Caco-2 (cell line): ENCODE measurements at places on chromosomes 11 and 22. TPM values are rescaled to one million over a fixed set of nuclear protein-coding genes. Genes with fewer than 3 reads are reported as not detected.

- no peaks in the 10 kb centered on the region for H3K4me1 ChIP-seq
- no peak overlapping the region for H3K4me3 ChIP-seq
- no peaks in the 10 kb centered on the region; the same call in 1 of the 2 replicates for H3K27me3 ChIP-seq
- no peak for DNase-seq
- no peak overlapping the region for H3K27ac ChIP-seq
Observed at GRCh38 chr11:33844236-33844635, 47.6 kb downstream of the LMO2 start.

GRCh38 chr11:14551380-14551779 is 31.2 kb upstream of the PSMA1 start:
- no peak overlapping the region for H3K27ac ChIP-seq
- H3K4me1 ChIP-seq = no peaks in the 10 kb centered on the region
- H3K27me3 ChIP-seq = no peaks in the 10 kb centered on the region
- H3K4me3 ChIP-seq = no peak overlapping the region

The FOSL1 gene
- 2.7 and 3.9 TPM in 2 replicates for total RNA-seq

The AAMDC gene
- 87.7 and 89.7 TPM in 2 replicates for total RNA-seq

The DERL3 gene
- 4.4 and 5.4 TPM in 2 replicates for total RNA-seq

The PANX2 gene
- 2.2 and 2.6 TPM in 2 replicates for total RNA-seq

The SNX15 gene
- 35.5 and 35.8 TPM in 2 replicates for total RNA-seq

The C11orf65 gene
- 0.86 and 1.0 TPM in 2 replicates for total RNA-seq

DNA sequence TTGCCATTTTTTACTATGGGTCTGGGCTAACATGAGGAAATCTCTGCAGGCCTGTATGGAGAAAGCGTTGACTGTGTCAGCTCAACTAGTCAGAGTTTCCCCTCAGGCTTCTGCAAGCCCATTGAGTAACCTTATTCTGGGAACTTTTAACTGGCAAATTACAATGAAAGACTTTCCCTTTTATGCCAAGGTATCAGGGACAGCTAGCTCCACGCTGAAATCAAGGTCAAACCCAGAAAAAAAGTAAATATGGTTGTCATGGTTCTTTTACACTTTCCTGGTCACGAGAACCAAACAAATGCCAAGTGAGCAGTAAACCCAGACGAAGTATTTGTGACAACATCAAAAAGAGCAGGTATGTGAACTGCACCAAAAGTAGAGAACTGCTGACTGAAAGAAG is 13.8 kb downstream of the OSBP start:
- H3K36me3 ChIP-seq = peaks cover 4% of the 10 kb centered on the region
- no peak for DNase-seq
- no peaks in the 10 kb centered on the region for H3K4me1 ChIP-seq
- no peaks in the 10 kb centered on the region for H3K27me3 ChIP-seq
- no peak overlapping the region for H3K27ac ChIP-seq

The BAD gene
- total RNA-seq = 50.5 and 51.6 TPM in 2 replicates

GRCh38 chr11:60844045-60844869 is 2.3 kb downstream of the CCDC86 start:
- H3K27me3 ChIP-seq = no peaks in the 10 kb centered on the region
- peak overlapping the region; percentile 94 for H3K4me3 ChIP-seq
- no peak for DNase-seq
- H3K4me1 ChIP-seq = peaks cover 16% of the 10 kb centered on the region
- peak overlapping the region; percentile 71 for H3K27ac ChIP-seq
- no peaks in the 10 kb centered on the region; the same call in none of the 2 replicates for H3K36me3 ChIP-seq

DNA sequence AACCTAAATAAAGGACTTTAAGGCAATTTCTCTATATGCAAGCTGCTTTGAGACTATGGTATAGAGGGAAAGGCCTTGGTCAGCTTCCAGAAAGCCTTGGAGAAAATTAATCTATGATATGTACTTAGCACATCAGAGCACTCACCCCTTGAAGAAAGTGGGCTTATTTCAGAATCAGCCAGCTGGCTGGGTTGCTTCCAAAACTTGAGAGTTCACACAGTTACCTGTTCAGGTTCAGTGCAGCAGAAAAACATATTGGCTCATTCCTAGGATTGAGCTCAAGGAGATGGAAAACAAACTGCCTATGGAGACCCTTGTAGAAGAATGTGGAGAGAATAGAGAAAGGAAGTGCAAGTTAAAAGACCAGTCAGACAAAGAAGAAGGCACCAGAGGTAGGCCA is 22.7 kb downstream of the CCDC81 start:
- no peaks in the 10 kb centered on the region for H3K27me3 ChIP-seq
- H3K4me1 ChIP-seq = no peaks in the 10 kb centered on the region
- no peak overlapping the region for H3K27ac ChIP-seq
- no peak for DNase-seq
- H3K4me3 ChIP-seq = no peak overlapping the region

DNA sequence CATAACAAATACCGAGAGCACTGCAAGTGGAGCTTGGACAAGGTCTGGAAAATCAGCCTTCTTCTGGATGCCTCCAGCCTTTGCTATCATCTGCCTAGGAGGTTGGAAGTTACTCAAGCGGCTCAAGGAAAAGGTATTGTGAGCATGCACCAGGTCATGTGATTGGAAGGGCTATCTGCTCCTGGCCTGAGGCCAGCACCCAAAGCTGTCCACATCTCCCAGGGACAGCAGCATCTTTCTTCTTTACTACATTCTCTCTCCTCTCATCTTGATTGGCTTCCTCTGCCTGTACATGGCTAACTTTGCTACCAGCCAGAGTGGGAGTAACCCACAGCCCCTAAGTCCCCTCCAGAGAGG is 44.2 kb upstream of the AMPD3 start:
- no peaks in the 10 kb centered on the region for H3K36me3 ChIP-seq
- peaks cover 10% of the 10 kb centered on the region for H3K4me1 ChIP-seq
- no peaks in the 10 kb centered on the region for H3K27me3 ChIP-seq
- no peak overlapping the region for H3K4me3 ChIP-seq
- DNase-seq = no peak
- no peak overlapping the region for H3K27ac ChIP-seq

The RFPL3 gene
- total RNA-seq = not detected in 2 replicates

DNA sequence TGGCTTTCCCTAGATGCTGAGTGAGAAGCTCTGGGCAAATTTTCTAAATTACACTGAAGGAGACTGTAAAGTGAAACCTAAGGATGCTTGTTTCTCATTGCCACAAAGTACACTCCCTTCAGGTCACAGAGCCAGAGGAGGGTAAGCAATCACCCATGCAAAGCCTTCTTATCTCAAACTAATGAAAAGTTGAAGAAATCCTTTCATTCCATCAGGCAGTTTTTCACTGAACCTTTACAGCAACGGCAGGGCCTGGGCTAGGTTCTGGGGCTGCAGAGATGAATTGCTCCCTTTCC is 106.2 kb downstream of the RASSF10 start:
- DNase-seq = no peak
- H3K4me1 ChIP-seq = peaks cover 5% of the 10 kb centered on the region; the same call in 1 of the 2 replicates
- peak overlapping the region; percentile 11 for H3K27ac ChIP-seq
- H3K4me3 ChIP-seq = no peak overlapping the region
- no peaks in the 10 kb centered on the region for H3K36me3 ChIP-seq

DNA sequence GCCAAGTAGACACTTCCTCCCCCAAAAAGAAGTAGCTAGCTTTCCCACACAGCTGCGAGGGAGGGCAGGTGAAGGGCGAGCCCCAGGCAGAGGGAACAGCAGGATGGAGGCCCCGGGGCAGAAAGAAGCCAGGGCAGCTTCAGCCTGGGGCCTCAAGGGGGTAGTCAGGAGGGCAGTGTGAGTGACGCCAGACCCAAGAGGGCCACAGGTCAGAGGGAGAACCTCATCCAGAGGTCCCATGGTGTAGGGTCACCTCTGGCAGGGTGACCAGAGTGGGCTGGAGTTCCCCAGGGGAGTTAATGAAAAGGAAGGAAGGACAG is 9.2 kb downstream of the PRR5 start:
- no peak overlapping the region for H3K4me3 ChIP-seq
- H3K27ac ChIP-seq = peak overlapping the region; percentile 83
- peaks cover 31% of the 10 kb centered on the region for H3K4me1 ChIP-seq
- DNase-seq = no peak

GRCh38 chr11:131796541-131796940 is 426.1 kb downstream of the NTM start:
- DNase-seq = no peak
- H3K27ac ChIP-seq = no peak overlapping the region
- no peaks in the 10 kb centered on the region for H3K4me1 ChIP-seq
- no peaks in the 10 kb centered on the region for H3K36me3 ChIP-seq
- H3K27me3 ChIP-seq = no peaks in the 10 kb centered on the region
- H3K4me3 ChIP-seq = no peak overlapping the region

The MRGPRE gene
- total RNA-seq = not detected in 2 replicates

GRCh38 chr11:118156531-118157185 is 4.0 kb upstream of the SCN4B start:
- H3K27me3 ChIP-seq = peaks cover 2% of the 10 kb centered on the region
- no peak for DNase-seq
- no peak overlapping the region for H3K4me3 ChIP-seq

The TRIM66 gene
- 18.4 and 21.1 TPM in 2 replicates for total RNA-seq

- no peak for DNase-seq
- H3K27ac ChIP-seq = no peak overlapping the region
- no peak overlapping the region for H3K4me3 ChIP-seq
- H3K27me3 ChIP-seq = no peaks in the 10 kb centered on the region
- H3K36me3 ChIP-seq = no peaks in the 10 kb centered on the region
Observed at GRCh38 chr11:86183694-86184093, 60.9 kb upstream of the EED start.

The NLRP6 gene
- not detected in 2 replicates for total RNA-seq

GRCh38 chr11:16052750-16053149 is 303.6 kb downstream of the SOX6 start:
- no peak for DNase-seq
- no peak overlapping the region for H3K27ac ChIP-seq
- no peaks in the 10 kb centered on the region for H3K4me1 ChIP-seq
- no peaks in the 10 kb centered on the region; the same call in 1 of the 2 replicates for H3K36me3 ChIP-seq
- H3K4me3 ChIP-seq = no peak overlapping the region

- no peak for DNase-seq
Observed at GRCh38 chr11:47723041-47723440, 7.9 kb upstream of the AGBL2 start.

The ZNF70 gene
- total RNA-seq = 5.4 and 5.8 TPM in 2 replicates

DNA sequence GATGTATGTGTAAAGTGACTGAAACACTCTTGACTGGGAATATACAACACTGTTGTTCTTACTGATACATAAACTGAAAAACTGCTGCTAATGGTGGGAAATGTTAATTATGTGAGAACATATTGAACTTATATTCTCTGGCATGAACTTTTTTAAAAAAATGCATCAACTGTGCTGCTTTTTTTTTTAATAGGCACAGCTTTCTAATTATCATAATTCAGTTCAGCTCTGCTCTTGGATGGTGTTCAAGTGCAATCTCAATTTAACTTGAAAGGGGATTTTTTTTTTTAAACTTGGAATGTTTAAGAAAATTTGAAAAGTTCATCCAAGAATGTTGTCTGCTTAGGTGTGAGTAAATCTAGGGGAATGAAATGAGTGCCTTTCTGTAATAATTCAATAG is 5.2 kb downstream of the TEAD1 start:
- no peak overlapping the region for H3K27ac ChIP-seq
- H3K4me1 ChIP-seq = peaks cover 56% of the 10 kb centered on the region
- DNase-seq = no peak

The CFAP300 gene
- 2.2 and 3.9 TPM in 2 replicates for total RNA-seq

GRCh38 chr22:43583501-43583900 is 171.7 kb downstream of the MPPED1 start:
- no peak overlapping the region for H3K27ac ChIP-seq
- no peak overlapping the region for H3K4me3 ChIP-seq
- no peaks in the 10 kb centered on the region for H3K27me3 ChIP-seq
- no peak for DNase-seq

GRCh38 chr22:45690008-45690407 is 18.4 kb downstream of the ATXN10 start:
- no peaks in the 10 kb centered on the region for H3K27me3 ChIP-seq
- peaks cover 2% of the 10 kb centered on the region; the same call in 1 of the 2 replicates for H3K36me3 ChIP-seq
- no peak overlapping the region for H3K4me3 ChIP-seq
- H3K4me1 ChIP-seq = peaks cover 20% of the 10 kb centered on the region
- peak overlapping the region; percentile 60 for H3K27ac ChIP-seq

GRCh38 chr22:39470451-39471291 is 13.9 kb downstream of the MGAT3 start:
- H3K36me3 ChIP-seq = no peaks in the 10 kb centered on the region
- H3K27ac ChIP-seq = peak overlapping the region; percentile 98
- H3K4me1 ChIP-seq = peaks cover 74% of the 10 kb centered on the region

DNA sequence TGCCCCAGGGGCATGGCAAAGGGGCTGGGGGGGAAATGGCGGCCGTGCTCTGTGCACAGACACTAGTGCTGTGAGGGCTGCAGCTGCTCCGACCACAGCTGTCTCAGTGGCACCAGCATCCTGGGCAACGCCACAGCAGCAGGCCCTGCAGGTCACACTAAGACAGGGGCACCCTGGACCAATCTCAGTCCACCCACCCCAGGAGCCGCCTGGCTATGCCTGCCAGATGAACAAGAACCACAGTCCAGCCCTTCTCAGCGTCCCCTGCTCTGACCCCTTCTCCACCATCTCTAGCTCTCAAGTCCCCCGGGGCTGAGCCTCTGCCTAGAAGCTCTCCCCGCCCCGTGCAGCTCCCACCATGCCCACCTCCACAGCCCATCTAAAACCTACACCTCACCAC is 16.5 kb downstream of the TUBGCP6 start:
- no peak for DNase-seq
- no peaks in the 10 kb centered on the region for H3K36me3 ChIP-seq
- H3K27me3 ChIP-seq = no peaks in the 10 kb centered on the region
- H3K4me3 ChIP-seq = no peak overlapping the region

GRCh38 chr11:2991452-2992233 is 486 bp downstream of the NAP1L4 start:
- DNase-seq = peak; percentile 89
- peak overlapping the region; percentile 76 for H3K4me3 ChIP-seq
- H3K4me1 ChIP-seq = peaks cover 13% of the 10 kb centered on the region
- peak overlapping the region; percentile 100 for H3K27ac ChIP-seq
